NCI-H524 (cell line): ENCODE measurements at places on chromosomes 2 and 18.

DNA sequence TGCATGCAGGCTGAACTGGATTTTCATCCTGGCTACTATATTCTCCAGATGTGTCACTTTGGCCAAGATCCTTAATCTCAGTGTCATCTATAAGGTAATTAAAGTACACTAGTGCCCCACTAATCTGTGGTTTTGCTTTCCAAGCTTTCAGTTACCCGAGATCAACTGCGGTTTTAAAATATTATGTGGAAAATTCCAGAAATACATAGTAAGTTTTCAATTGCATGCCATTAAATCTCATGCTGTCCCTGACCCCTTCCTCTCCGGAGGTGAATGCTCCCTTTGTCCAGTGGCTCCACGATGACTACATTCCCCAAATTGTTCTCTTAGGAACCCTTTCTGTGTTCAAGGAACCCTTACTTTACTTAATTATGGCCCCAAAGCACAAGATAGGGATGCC, 5.3 kb upstream of the TYMS start:
- DNase-seq: no peak

DNA sequence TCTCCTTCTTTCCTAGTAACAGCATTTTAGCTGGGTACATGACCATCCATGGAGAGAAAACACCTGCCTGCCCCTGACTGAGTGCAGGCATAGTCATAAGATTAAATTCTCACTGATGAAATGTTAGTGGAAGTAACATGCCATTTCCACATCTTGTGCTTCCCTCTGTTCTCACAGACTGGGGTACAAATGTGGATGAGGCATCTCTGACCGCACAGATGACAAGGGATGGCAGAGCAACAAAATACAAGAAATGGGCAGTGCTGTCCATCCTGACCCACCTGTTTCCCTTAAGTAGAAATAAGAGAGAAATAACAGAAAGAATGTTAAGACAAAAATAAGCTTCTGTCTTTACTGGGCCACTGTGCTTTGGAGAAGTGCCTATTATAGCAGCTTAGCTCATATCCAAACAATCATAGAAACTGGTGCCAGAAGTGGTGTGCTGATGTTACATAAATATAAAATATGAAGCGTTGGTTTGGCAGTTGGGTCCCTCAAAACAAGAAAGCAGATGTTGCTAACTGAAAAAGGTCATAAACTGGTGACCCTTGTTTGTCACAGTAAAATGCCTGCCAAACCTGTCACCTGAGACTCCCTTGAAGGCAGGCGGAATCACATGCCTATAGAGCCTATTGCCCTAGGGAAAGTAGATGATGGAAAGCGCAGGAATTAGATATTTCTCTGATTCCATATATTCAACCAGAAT, 72.4 kb upstream of the CCDC150 start:
- no peak for DNase-seq

GRCh38 chr2:11228692-11229091, 73.4 kb downstream of the SLC66A3 start:
- DNase-seq: no peak

DNA sequence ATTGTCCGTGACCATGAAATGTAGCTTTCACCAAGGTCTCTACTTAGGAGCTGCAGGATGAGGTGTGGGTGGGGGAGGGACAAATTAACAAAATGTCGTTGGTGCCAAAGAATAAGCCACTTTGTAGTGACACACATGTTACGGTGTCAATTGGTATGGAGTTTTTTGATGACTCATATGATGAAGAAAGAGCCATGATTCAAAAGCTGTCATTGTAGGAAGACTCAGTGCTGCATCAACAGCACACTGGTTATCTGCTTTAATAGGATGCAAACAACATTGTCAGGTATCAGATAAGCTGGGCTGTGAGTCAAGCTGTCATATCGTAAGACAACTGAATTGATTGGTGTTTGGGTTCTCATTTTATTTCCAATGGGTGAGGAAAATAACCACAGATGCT, 36.6 kb upstream of the BOD1L2 start:
- no peak for DNase-seq

GRCh38 chr18:5538544-5538943, 5.3 kb downstream of the EPB41L3 start:
- peak; percentile 25 for DNase-seq

DNA sequence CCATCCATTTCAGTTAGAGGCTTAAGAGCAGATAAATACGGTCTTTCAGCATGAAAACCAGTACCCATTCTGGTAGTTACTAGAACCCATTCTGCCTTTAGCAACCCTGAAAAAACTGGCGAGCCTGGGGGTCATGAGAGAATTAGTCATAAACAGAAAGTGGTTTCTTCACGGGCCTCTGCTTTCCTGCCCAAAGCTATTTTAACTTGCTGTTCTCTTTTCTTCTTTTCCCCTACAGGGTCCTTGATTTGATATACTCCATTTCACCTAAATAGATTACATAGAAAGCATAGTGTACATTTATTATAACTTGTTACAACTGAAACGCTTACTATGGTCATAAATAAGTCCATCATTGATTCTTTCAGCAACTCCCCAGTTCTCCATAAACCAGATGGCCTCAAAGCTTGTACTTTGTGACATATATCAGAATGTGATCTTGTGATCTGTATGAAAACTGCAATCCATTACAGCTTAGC, 48.3 kb downstream of the WDFY1 start:
- no peak for DNase-seq

DNA sequence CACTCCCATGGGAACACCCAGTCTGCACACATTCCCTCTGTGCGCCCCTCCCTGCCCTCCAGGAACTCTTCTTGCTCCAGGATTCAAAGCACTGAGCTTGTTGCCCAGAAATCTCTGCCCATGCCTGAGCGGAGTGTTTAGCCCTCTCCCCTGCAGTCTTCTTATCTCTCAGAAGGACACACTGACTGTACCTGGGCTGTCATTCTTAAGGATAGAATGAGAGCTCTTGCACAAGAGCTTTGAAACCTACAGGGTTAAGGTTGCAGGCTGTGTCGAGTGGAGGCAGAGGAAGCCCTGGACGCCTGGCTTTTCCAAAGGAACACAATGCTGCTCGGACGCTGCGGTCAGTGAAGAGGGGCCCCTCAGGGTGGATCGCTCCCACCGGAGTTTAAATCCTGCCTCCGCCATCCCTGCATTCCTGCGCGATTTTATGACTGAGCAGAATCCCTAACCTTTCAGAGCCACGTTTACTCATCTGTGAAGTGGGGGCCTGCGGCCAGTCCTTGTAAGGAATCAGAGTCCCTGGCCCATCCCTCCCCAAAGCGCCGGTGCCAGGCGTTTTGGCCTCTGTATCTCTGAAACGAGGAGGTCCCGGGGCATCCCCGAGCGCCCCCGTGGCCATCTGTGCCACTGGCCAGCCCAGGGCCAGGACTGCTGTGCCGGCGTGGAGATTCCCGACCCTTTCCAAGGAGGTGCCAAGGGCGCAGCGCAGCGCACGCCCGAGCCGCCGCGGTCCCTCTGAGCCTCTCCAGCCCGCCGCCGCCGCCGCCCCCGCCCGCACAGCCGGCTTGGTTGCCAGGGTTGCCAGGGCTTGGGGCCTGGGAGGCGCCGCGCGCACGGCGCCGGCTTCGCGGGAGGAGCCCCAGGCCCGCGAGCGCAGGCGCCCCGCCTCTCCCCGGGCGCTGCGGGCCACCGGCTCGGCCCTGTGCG, 58.9 kb downstream of the FAM168B start:
- no peak for DNase-seq

DNA sequence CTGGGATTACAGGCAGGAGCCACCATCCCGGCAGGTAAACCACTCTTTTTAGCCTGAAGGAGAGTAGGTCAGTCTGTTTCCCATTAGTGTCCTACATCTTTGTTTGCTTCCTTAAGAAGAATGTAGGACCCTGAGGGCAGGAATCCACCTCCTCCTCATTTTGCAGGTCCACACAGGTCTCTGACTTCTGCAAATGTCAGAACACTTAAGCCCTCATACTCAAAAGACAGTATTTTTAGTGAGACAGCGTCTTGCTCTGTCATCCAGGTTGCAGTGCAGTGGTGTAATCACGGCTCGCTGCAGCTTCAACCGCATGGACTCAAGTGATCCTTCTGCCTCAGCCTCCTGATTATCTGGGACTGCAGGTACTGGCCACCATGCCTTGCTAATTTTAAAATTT, 9.3 kb downstream of the PSTPIP2 start:
- DNase-seq: no peak

GRCh38 chr18:23088310-23088709, 47.0 kb upstream of the CABLES1 start:
- no peak for DNase-seq

GRCh38 chr18:78947291-78947690, 32.3 kb upstream of the SALL3 start:
- DNase-seq: no peak

DNA sequence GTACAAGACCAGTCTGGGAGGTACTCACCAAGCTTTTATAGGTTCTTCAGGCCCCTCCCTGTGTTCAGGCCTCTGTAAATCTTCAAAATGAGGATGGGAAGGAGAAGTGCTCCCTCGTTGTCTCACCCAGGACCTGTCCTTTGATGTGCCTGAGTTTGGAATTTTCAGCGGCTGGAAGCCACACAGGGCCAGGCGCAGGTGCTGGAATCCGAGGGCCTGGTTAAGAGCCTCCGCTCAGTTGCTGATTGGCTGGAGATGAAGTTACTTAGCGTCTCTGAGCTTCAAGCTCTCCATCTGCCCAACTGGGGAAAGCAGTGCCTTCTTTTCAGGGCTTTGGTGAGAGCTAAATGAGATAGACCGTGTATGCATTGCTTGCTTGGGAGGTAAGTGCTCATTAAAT, 30.0 kb downstream of the HJURP start:
- no peak for DNase-seq

GRCh38 chr2:85975581-85975980, 86.8 kb upstream of the ST3GAL5 start:
- no peak for DNase-seq

- DNase-seq: no peak
Measured at GRCh38 chr2:176745543-176746200, 466.9 kb upstream of the HNRNPA3 start.

DNA sequence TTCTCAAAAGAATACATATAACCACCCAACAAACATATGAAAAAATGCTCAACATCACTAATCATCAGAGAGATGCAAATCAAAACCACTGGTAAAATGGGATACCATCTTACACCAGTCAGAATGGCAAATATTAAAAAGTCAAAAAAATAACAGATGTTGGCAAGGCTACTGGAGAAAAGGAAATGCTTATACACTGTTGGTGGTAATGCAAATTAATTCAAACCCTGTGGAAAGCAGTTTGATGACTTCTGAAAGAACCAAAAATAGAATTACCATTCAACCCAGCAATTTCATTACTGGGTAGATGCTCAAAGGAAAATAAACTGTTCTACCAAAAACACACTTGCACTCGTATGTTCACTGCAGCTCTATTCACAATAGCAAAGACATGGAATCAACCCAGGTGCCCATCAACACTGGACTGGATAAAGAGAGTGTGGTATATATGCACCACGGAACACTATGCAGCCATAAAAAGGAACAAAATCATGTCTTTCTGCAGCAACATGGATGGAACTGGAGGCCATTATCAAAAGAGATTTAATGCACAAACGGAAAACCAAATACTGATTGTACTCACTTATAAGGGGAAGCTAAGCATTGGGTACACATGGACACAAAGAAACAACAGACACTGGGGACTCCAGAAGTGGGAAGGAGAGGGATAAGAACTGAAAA, 38.8 kb downstream of the NCKAP1 start:
- no peak for DNase-seq

- DNase-seq: no peak
Measured at GRCh38 chr2:104758199-104758620, 95.7 kb upstream of the POU3F3 start.

DNA sequence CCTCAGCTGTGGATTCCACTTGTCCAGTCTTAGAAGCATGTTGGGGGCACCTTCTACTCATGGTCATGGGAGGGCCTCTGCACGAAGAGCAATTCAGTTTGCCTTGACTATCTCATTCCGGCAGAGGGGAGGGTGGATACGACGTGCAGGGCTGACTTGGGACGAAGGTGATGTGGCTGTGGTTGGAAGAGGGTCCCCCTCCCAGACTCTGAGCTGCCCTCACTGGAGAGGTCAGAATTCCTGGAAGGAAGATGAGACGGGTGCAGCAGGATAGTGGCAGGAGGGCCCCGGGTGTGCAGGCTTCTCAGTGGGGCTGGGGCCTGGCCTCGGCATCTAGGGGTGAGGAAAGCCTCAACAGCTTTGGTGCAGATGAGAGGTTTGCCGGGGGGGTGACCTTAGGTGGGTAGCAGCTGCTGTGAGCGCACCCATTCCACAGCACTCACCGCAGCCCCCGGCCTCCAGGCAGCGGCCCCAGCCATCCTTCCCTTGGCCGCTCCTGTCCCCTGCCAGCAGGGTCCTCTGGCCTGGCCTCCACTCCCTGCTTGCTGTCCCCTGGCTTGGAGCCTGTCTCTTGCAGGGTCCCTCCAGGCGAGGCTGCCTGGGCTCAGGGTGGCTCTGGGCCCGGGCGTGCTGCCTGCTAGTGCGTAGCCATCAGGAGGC, 3.2 kb downstream of the RNPEPL1 start:
- DNase-seq: no peak

DNA sequence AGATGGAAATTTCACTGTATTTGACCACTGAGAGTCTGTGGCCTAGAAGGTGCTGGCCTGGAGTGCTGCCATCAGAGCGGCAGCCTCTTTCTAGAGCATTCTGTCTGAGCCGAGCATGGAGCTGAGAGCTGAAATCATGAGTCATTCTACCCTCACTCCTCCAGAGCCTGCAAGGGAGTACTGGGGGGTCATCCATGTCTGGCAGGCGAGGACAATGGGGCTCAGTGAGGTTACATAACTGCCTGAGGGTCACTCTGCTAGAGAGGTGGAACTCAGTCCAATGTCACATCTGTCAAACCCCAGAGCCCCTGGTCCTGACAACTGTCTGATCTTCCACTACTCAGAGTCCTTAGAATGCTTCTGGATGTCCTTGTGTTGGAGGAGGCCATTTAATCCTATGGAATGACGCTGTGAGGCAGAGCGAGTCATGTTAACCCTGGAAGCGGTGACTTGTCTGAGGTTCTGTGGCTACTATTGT, 65.3 kb downstream of the HAUS1 start:
- DNase-seq: no peak

- DNase-seq: no peak
Measured at GRCh38 chr2:187055463-187055862, 206.5 kb upstream of the ZSWIM2 start.

DNA sequence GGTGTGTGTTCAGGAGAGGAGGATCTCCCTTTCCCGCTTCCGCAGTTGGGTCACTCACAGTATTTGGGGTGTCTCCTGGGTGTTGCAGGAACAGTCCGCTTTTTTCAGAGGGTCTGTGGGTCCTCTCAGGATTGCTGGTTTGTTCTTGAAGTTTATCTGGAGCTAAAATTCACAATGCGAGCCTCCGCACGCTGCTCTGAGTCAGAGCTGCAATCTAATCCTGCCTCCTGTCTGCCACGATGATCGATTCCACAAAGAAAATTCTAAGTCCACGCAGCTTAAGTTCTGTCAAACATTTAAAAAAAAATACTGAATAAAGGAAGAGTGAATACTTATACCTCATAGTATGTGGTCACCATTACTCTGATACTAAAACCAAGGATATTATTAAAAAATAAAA, 76.5 kb downstream of the RAD51AP2 start:
- no peak for DNase-seq
